Bone marrow (tissue), 2 donors: ENCODE measurements at places on chromosomes 3 and 15.

- no peak for DNase-seq
Measured at GRCh38 chr3:115947325-115947724, 324.0 kb downstream of the GAP43 start.

DNA sequence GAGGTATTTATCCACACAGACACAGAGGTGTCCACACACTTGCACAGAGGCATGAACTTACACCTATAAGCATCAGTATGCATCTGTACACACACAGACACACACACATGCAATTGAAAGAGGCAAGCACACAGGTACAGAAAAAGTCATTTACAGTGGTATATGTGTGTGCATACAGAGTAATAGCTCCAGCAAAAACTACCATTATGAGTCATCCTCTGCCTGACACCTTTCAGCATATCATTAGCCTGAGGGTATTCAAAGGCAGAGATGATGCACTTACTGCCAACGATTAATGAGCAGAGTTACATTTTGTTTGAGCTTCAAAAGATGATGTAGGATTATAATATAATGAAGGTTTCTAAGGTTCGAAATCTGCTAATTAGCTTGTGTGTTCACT is 100.3 kb upstream of the TPRG1 start:
- no peak for DNase-seq

- DNase-seq: peak; percentile 67
Measured at GRCh38 chr3:46097691-46098241, 70.5 kb upstream of the XCR1 start.

GRCh38 chr3:78863306-78864203 is 904.2 kb downstream of the ROBO1 start:
- DNase-seq: no peak

DNA sequence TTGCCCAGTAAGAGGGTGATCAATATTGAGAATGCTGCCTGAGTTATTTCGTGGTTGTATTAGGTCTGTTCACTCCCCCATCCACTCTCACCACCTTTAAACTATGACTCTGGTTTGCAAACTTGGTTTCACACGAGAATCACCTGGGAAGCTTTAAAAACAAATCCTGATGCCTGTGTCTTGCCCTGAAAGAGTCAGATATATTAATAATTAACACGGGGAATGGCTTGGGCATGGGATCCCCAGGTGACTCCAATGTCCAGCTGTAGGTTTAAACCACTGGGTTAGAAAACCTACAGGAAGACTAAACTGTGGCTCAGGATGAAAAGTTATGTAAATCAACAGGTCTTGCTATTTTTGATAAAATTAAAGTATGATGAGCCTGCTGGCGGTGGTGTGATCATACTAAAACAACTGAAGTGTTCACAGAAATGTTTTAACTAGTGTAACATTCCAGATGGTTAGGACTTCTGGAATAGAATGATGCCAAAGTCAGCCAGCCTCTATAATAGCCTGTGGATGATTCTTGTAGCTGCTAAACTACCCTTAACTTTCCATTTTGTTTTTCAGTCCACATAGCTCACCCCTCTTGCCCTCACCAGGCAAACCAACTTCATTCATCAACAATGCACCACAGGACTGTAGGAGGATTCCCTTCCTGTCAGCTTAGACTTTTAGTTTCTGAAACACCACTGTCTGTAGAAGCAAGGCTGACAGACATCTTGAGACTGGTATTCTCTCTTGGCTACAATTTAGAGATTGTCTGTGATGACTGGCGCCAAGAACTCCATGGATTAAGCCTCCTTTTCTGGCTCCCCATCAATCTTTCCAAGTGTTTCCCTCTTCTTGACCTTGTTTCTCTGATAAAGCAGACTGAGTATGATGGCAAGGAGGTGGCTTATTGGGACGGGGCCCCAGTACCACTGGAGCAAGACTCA is 119.1 kb upstream of the ADAMTS9 start:
- no peak for DNase-seq

- DNase-seq: no peak
Measured at GRCh38 chr3:181278468-181279238, 289.1 kb upstream of the DNAJC19 start.

DNA sequence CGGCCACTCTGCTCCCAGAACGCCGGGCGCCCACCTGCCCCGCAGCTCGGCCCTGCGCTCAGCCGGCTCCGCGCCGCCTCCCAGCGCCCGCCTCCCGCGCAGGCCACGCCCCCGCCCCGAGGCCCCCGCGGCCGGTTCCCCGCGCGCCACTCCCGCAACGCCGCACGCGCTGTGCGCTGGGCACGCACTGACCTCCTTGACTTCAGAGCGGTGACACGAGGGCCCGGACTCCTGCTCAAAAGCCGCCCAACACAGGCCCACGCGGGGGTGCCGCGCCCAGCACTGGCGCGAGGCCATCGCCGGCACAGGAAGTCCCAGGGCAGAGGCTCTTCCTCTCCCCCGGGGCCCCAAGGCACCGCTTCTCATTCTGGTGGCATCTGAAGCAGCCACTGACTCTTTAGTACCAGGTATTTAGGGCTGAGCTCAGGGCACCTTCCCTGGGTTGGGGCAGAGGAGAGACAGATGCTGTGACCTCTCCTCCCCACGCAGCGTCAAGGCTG is 12.4 kb downstream of the TNK2 start:
- peak; percentile 40 for DNase-seq

DNA sequence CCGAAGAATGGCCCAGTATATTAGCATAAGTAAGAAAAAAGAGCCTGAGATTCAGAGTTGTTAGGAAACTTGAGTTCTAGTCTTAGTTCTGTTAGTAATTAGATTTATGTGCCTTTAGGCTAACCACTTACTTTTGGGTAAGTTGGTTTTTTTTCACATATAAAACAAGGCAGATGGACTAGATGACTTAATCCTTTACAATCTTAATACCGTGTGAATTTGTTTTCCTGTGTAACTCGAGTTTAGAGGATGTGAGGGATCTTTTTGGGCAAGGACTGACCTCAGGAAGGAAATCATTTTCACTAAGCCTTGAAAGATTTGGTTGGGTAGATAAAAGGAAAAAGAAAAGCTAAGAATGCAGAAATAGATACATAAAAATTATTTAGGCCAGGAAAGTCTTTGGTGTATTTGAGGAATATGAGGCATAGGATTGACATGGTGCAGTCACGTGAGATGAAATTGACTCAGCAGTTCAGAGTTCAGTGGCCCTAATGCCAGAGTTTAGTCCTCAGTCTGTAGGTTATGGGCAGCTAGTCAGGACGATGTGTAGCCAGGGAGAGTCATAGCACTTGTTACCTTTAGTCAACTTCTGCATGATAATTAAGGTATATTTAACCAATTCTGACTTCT is 34.6 kb downstream of the PAK2 start:
- no peak for DNase-seq

DNA sequence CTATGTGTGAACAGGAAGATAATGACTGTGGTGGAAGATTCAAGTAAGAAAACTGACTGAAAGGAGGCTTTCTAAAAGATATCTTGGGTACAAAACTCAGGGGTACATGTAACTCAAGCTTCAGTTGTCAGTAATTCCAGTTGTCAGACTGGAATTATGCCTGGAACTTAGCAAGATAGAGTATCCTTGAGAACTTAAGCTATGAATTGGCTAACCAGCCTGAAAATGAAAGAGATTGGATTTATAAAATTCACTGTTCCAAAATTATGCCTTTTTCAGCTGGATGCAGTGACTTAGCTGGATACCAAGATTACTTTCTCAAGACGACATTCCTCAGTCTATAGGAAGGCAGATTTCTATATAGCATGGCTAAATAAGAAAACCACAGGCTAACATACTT is 221.9 kb upstream of the ZBTB20 start:
- DNase-seq: no peak

GRCh38 chr15:101641894-101642293 is 10.3 kb downstream of the TM2D3 start:
- DNase-seq: peak; percentile 89

- no peak for DNase-seq
Measured at GRCh38 chr15:86373147-86373546, 293.5 kb downstream of the AGBL1 start.

GRCh38 chr3:12369598-12369997 is 80.7 kb downstream of the PPARG start:
- DNase-seq: no peak

DNA sequence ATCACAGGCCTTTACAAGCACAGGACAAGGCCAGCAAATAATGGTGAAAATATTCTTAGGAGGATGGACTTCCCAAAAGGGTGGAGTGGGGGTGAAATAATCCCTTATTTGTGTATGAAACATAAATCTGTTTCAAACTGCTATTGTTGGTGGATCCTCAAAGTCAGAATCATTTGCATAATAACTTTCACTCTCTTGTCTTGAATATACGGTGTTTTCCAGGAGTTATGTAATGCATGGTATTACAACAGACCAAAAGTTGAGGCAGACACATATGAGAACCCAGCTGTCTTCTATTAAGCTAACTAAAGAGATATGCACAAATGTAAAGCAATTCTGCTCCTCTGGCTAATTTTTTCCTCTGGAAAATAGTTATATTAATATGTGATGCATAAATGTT is 57.7 kb downstream of the PRTG start:
- DNase-seq: no peak

GRCh38 chr3:191220908-191221307 is 21.9 kb downstream of the OSTN start:
- no peak for DNase-seq

GRCh38 chr15:63402498-63403253 is 21.0 kb upstream of the CA12 start:
- no peak for DNase-seq

GRCh38 chr15:79378394-79379109 is 53.6 kb upstream of the MINAR1 start:
- no peak for DNase-seq

GRCh38 chr3:45923755-45924154 is 19.5 kb upstream of the CXCR6 start:
- no peak for DNase-seq

DNA sequence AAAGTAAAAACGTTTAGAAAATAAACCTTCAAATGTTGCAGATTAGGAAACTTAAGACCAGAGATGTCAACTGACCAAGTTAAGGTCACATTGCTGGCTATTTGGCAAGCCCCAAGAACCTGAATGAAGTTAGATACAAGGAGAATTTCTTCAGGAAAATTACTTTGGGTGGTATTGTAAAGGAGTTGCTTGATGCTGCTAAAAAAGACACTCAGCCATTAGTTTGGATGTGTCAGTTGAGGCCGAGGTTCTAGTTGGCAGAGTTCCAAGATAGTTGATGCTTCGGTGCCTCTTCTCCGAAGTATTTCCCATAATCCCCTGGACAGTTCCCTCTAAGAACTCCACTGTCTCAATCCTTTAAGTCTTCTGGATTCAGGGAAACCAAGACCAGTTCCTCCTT is 24.3 kb downstream of the SIAH2 start:
- DNase-seq: no peak
